Suppressor macrophage (primary cell): ENCODE measurements at places on chromosomes 6 and 20.

- DNase-seq, result peak; percentile 48
Observed at GRCh38 chr6:103122766-103123601, 1729.5 kb downstream of the GRIK2 start.

GRCh38 chr20:57638173-57638894 is 18.1 kb upstream of the ZBP1 start:
- DNase-seq, result no peak

- DNase-seq, result no peak
Observed at GRCh38 chr6:9204171-9204570, 768.8 kb upstream of the SLC35B3 start.

DNA sequence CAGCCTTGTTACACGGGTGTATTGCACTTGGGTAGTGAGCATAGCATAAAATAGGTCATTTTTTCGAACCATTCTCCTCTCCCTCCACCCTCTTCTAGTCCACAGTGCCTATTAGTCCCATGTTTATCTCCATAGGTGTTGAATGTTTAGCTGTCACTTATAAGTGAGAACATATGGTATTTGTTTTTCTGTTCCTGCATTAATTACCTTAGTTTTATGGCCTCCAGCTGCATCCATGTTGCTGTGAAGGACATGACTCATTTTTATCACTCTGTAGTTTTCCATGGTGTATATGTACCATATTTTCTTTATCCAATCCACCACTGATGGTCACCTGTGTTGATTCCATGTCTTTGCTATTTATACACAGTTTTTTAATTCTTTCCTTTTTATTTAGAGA is 889.5 kb downstream of the EYS start:
- DNase-seq, result no peak

- no peak for DNase-seq
Observed at GRCh38 chr6:61949161-61949560, 336.9 kb downstream of the KHDRBS2 start.

DNA sequence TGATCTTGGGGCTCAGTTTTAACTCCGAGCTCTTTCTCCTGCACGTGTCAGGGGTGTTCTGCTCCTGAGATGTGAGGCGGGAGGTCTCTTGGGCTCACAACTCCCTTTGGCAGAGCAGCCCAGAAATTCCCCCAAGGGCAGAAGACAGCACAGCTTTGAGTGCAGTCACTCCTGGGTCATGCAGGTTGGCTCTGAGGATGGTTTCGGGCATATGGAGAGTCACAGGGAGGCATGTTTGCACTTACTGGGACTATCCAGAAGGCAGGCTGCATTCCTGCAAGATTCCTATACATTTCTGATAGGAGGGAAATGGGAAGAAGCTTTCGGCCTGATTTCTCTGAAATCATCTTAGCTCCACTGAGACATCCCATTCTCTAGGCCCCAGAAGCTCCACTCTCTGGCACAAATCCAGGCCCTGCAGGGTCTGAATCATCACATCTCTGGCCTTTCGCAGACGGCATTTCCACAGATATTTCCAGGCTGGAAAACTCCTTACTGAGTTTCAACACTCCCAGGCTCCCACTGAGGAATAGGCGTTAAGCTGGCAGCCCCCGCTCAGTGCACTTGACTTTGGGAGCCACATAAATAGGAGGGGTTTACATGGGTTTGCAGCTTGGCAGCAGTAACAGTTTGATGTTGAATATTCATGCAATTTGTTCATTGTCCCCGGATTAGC is 39.7 kb downstream of the AGPAT4 start:
- DNase-seq, result peak; percentile 14

- DNase-seq, result no peak
Observed at GRCh38 chr6:16999491-17000436, 102.1 kb upstream of the STMND1 start.
